ENCODE measurements at places on chromosomes 4 and X.

- no peak for DNase-seq
- H3K27ac ChIP-seq = no peak overlapping the region
- no peak overlapping the region for H3K4me3 ChIP-seq
- no peaks in the 10 kb centered on the region for H3K4me1 ChIP-seq
- no peaks in the 10 kb centered on the region for H3K36me3 ChIP-seq
Measured at GRCh38 chr4:163911891-163912290, 417.4 kb downstream of the TMA16 start.

DNA sequence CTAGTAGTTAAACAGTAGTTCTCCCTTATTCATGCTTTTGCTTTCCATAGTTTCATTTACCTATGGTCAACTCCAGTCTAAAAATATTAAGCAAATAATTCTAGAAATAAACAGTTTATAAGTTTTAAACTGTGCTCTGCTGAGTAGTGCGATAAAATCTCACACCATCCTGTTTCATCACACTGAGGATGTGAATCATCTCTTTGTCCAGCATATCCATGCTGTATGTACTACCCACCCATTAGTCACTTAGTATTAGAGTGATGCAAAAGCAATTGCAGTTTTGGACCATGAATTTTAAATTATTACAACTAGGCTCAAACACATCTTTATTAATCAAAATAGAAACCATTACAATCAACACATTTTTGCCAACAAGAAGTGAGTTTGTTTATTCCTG lies 187.4 kb downstream of the TEX13C start:
- H3K4me3 ChIP-seq = no peak overlapping the region
- no peak overlapping the region for H3K27ac ChIP-seq
- H3K27me3 ChIP-seq = no peaks in the 10 kb centered on the region
- H3K36me3 ChIP-seq = no peaks in the 10 kb centered on the region
- no peaks in the 10 kb centered on the region for H3K4me1 ChIP-seq

DNA sequence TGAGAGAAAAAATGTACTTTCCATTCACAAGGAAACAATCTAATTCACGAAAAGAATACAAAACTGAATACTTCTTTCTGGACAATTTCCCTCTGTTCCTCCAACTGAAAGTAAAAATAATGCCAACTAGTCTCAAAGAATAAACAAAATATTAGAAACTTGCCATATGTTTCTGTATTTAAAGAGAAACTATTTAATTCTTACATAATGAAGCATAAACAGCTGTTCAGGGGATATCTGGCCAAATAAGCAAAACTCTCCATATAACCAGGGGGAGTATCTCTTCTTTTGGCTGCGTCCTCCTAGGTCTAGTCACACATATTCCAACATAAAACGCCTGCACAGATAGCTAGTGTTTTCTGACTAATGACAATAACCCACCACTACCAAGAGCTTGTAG lies 805 bp downstream of the GATB start:
- peak overlapping the region; percentile 100 for H3K4me3 ChIP-seq
- peaks cover 2% of the 10 kb centered on the region for H3K36me3 ChIP-seq
- H3K27ac ChIP-seq = no peak overlapping the region

DNA sequence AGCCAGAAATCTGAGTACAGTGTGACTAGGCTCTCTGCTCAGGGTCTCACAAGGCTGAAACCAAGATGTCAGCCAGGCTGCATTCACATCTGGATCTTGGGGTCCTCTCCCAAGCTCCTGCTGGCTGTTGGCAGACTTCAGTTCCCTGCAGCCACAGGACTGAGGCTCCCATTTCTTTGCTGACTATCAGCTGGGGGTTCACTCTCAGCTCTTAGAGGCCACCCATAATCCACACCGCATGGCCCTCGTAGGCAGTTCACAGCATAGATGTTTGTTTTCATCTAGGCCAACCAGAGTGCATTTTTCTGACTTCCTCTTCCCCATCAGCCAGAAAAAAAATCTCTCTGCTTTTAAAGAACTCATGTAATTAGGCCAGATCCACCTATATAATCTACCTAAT lies 8.2 kb upstream of the WDR44 start:
- H3K27me3 ChIP-seq = no peaks in the 10 kb centered on the region
- DNase-seq = no peak
- H3K4me3 ChIP-seq = no peak overlapping the region
- H3K4me1 ChIP-seq = no peaks in the 10 kb centered on the region
- H3K27ac ChIP-seq = no peak overlapping the region
